AG04449 (cell line): ENCODE measurements at places on chromosomes 1 and 21.

- DNase-seq = no peak
These were observed at the start of gene S100A11 for GRCh38 chr1:152036267-152037216. TSS of gene S100A11 (minus strand) at chr1:152037004. CDS start at chr1:152036915, 89 bp downstream.

GRCh38 chr1:178509414-178510007 is 3.4 kb upstream of the TEX35 start:
- no peak for DNase-seq

GRCh38 chr1:89911191-89911991 is 83.5 kb upstream of the ZNF326 start:
- no peak for DNase-seq

DNA sequence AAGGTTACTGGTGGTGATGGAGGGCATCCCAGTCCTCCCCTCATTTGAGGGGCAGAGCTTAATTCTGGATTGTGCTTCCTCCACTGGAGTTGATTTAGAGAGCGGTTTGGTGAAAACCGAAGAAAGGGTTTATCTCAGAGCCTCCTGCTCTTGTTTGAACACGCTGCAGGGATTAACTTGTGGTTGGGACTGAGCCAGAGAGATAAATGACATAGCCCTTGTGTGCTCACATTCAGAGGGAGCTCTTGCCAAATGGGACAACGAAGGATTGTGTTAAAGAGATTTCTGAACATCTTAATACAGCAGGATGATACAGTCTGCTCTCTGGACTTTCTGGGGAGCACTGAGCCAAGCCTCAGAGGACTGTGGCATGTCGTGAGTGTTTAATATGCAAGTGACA is 308.2 kb downstream of the DISC1 start:
- DNase-seq = no peak

GRCh38 chr1:211697356-211697755 is 21.9 kb upstream of the NEK2 start:
- DNase-seq = no peak

- no peak for DNase-seq
These were observed 553.6 kb downstream of the PTPRU start for GRCh38 chr1:29789910-29790247.

DNA sequence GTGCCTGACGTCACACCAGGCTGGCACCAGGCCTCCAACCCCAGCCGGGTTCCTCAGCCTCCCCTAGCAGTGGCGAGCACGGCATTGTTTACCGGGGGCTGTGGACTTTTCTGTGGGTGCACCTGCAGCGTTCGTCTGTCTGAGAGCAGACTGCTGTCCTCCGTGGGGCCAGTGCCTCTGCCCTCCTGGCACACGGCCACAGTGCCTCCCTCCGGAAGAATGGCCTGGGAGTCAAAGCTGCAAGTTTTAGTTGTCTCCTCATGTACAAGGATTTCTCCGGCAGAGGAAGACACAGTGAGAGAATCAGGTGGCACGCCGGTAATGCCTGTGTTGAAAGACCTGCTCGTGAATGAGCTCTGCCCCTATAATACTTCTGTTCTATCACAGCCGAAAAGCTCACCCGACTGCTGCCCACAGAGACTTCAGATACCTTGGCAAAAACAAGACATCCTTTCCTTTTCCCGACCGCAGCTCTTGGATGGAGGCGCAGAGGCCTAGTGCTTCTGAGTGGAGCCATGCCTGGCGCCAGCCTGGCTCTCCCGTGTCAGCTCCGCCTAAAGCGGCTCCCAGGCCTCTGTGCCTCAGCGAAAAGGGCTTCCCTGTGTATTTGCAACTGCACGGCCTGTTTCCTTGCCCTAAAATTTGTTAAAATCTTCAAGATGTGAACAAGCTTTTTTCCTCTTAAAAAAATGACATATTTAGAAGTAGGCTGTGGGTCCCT is 71.4 kb downstream of the AGPAT3 start:
- DNase-seq = no peak
